ENCODE measurements at places on chromosomes 2 and 18. TPM values are rescaled to one million over a fixed set of nuclear protein-coding genes. Genes with fewer than 3 reads are reported as not detected.

Gene CROCC2
- not detected for total RNA-seq

Gene MROH2A
- not detected for total RNA-seq

- DNase-seq, result no peak
These were observed 2.6 kb upstream of the TLK1 start for GRCh38 chr2:171163261-171163660.

GRCh38 chr2:60808330-60808801 is 52.3 kb downstream of the PAPOLG start:
- peak; percentile 66 for DNase-seq

GRCh38 chr18:8402237-8402636 is 207.0 kb upstream of the RAB12 start:
- DNase-seq, result peak; percentile 37

GRCh38 chr2:207635468-207636200 is 10.4 kb upstream of the METTL21A start:
- no peak for DNase-seq

DNA sequence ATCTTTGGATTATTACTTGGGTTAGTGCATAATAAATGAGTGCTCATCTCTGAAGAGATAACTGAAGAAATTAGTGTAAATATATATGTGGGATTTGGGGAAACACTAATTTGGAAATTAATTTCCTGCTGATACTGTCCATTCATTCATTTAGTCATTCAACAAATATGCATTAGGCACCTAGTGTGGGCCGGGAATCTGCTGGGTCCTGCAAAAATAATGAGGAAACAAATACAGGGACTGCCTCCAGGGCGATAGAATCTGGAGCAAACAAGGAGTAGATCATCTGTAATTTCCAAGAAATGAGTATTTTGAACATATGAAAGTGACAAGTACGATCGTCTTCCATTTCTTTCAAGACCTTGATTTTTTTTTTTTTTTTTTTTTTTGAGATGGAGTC is 203.7 kb upstream of the LYPD1 start:
- no peak for DNase-seq

DNA sequence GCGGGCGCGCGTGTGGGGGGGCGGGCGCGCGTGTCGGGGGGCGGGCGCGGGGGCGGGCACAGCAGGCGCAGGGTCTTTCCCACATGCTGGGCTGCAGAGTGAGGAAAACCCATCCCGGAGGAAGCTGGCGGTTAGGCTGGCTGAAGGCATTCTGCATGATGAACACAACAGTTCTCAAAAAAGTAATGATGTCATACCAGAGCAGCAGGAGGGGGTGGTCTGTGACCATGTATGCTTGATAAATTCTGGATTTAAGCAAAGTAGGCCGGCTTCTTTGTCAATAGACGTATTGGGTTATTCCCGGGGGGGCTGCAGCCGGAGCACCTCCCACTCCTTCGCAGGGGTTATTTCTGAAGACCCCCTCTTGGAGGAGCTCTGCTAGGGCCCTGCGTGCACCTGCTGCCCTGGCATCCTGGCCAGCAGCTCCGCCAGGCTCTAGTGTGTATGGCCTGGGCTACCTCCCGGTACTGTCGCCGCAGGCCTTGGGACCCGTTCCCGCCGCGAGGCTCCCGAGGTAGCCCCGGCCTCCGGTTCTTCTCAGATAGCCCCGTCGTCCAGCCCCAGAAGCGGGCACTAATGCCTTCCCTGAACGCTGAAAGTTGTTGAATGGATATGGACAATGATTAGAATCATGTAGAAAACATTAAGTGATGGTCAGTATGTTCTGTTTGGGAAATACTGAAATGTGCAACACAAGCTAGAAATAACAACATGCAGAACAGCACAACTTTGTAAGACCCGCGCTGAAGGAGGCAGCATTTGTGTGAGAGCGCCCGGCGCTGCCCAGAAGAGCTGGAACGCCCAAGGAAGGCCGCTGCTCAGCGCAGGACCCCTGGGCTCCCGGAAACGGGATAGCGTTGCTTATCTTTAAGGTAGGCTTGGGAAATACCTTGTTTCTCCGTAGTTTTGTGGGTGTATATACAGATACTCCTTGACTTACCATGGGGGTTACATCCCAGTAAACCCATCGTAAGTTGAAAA is 101.4 kb upstream of the RAB6C start:
- peak; percentile 69 for DNase-seq

DNA sequence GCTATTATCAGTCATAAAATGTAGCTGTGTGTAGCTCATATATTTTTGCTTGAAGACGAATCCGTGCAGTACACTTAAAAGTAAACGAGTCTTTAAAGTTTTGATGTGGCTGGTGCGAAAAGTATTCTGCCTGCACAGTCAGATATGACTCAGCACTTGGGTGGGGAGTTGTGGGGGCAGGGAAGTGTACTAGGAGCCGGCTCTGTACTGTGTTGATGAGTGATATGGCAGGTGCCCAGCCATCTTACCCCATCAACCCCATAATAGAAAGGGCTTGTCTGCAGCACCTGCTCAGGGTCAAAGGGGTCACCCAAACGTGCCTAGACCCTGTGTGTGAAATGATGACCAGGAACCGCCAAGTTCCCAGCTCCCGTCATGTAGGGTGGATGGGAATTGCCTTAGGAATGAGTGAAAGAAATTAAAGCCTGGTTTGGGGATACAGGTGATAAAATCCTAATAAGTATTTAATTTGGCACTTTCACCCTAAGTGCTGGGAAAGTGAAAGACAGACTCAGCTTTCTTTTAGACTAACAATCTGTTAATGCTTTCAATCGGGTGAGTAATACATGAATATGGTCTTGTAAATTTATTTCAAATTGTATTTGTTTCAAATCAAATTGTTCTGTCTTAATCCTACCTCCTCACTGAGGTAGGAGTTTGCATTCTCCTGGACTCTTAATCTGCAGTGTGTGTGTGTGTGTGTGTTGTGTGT is 48.0 kb downstream of the BCL2L11 start:
- no peak for DNase-seq

GRCh38 chr2:235049069-235049468 is 97.3 kb downstream of the SH3BP4 start:
- DNase-seq, result no peak

Measured in GM23338 (cell line).